ENCODE measurements at places on chromosomes 1 and 21.
A peak's percentile ranks its signal among the peaks of the same experiment; 100 is the strongest.

DNA sequence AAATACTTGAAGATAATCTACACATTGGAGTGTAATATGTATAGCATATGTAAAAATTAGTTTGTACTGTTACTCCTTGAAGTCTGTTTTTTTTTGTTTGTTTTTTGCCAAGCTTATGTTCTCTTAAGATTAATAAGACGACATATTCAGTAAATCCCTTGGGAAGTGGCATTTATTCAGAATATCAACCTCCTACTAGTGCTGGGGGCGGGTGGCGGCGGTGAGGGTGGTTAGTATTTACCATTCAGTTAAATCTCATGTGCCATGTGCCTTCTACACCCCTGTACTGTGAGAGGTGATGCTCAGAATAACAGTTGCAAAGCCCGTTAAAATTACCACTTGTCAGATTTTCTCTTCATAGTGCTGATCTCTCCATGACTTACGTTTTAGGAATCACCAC is 3.0 kb downstream of the BACH1 start:
- no peak for DNase-seq

GRCh38 chr1:60228041-60228491 is 154.5 kb upstream of the C1orf87 start:
- DNase-seq: no peak

DNA sequence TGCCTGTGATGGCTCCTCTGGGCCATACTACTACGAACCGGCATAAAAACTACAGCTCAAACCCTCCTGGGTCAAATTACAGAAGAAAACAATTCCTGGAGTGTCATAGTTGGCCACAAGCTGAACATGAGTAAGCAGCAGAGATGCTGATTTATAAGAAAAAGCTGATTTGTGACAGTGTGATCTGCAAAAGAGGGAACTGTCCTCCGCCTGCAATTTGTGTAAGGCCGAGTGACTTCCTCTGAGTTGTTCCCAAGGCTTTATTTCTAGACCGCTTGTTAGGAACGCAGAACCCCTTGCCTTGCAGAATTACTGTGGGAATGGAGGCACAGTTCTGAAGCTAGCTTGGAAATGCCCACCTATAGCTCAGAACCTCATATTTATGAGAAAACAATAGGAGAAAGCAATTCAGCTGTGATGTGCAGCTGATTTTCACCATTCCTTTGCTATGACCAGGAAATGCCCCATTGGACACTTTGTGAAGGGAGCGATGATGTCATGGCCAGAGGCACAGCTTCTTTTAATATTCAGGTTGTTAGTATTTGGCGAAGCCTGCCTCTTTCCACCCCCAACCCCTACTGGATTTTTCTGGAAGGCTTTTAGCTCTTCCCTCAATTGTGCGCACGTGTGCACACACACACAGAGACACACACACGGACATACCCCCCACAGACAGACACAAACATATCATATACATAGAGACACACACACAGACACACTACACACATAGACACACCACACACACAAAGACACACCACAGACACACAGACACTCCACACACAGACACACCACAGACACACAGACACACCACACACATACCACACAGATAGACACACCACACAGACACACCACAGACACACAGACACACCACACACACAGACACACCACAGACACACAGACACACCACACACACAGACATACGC is 47.6 kb downstream of the IER5 start:
- no peak for DNase-seq

DNA sequence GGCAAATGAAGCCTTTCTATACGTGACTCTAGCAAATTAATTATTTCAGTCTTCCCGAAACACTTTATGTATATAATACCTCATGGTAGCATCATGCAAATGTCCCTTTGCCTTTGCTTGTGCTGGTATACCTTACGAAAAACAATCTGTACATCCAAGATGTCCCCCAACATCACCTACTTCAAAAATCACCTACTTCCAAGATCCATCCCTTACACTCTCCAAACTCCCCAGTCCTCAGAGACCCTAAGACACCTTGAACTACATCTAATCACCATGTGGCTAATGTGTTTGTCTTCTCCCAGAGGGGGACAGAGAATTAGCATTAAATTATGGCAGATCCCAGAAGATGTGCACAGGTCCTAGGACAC is 46.5 kb upstream of the CRNN start:
- DNase-seq: no peak

DNA sequence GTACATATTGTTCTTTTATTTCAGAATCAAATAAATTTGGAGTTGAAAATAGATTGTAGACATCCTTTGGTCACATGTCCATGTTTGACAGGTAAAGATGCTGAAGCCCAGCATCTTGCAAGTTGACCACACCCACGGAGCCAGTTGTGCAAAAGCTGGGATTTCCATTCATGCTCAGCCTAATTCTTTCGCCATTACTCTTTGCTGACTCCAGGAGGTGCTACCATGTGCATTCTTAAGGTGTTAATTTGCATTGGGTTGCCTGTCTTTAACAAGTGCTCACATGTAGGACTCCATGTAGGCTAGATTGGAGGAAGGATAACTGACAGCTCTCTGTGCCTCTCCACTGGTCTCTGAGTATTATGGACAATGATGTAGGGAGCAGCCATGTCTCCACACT is 660.7 kb downstream of the LMO4 start:
- DNase-seq: no peak

GRCh38 chr1:115757326-115757725 is 11.2 kb downstream of the CASQ2 start:
- DNase-seq: no peak

GRCh38 chr1:158830074-158830677 is 975 bp upstream of the MNDA start:
- DNase-seq: no peak

GRCh38 chr21:38869946-38870345 is 64.2 kb downstream of the ETS2 start:
- DNase-seq: peak; percentile 4

GRCh38 chr1:39139723-39140360 is 64.7 kb upstream of the MACF1 start:
- DNase-seq: no peak

GRCh38 chr21:31354604-31355443 is 10.8 kb upstream of the TIAM1 start:
- DNase-seq: no peak

GRCh38 chr1:177857285-177857684 is 112.6 kb downstream of the SEC16B start:
- no peak for DNase-seq

GRCh38 chr1:109112056-109112651 is 1.8 kb upstream of the ELAPOR1 start:
- no peak for DNase-seq

DNA sequence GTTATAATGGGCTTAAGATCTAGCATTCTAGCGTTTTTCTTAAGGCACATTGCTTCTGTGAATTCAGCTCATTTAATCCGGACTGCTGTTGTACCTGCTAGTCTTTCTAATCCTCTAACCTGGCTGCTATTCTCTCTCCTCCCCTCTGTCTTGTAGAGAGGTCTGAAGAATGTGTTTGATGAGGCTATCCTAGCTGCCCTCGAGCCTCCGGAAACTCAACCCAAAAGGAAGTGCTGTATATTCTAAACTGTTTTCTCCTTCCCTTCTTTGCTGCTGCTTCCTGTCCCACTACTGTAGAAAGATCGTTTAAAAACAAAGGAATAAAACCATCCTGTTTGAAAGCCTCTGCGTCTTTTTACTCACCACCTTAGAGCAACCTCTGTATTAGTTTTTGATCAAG is 37.3 kb downstream of the CDC42 start:
- DNase-seq: no peak

GRCh38 chr1:206067486-206068227 is 14.7 kb downstream of the RHEX start:
- no peak for DNase-seq

DNA sequence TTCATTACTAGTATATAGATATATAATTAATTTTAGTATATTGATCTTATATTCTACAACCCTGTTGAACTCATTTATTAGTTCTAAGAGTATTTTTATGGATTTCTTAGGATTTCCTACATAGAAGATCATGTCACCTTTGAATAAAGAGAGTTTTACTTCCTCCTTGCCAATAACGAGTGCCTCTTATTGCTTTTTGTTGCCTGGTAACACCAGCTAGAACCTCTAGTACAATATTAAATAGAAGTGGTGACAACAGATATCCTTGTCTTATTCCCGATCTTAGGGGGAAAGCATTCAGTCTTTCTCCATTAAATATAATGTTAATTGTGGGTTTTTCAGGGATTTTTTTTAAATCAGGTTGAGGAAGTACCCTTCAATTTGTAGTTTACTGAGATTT is 40.8 kb downstream of the WNT2B start:
- no peak for DNase-seq

DNA sequence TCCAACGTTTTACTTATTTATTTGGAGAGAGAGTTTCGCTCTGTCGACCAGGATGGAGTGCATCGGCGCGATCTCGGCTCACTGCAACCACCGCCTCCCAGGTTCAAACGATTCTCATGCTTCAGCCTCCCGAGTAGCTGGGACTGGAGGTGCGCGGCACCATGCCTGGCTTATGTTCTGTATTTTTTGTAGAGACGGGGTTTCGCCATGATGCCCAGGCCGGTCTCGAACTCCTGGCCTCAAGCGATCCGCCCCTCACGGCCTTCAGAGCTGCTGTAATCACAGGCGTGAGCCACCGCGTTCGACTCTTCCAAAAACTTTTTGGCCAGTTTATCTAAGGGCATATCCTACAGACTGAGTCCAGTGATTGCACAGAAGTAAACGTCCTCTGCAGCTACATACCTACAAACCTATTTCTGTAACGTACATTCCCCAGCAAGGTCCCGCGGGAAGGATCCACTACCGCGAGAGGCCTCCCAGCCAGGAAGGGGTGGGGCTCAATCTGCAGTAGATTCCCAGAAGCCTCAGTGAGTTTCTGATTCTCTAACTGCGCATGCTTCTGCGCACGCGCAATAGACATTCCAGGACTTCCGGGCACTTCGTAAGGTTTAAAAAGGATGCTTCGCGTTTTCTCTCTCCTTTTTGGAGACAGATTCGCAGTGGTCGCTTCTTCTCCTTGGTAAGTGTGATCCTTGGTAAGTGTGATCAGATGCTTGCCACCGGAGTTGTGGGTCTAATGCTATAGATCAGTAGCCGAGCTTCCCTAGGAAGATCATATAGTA is at the start of gene RCC1:
RCC1 (plus strand) TSS at position 638 of the 782 bp plus-strand sequence. CDS start 23,824 bp downstream, outside the sequence.
- peak; percentile 95 for DNase-seq

- DNase-seq: no peak
Observed at GRCh38 chr1:57468641-57469523, 45.0 kb upstream of the DAB1 start.

- DNase-seq: no peak
Observed at GRCh38 chr1:34924759-34925555, 4.5 kb downstream of the DLGAP3 start.

DNA sequence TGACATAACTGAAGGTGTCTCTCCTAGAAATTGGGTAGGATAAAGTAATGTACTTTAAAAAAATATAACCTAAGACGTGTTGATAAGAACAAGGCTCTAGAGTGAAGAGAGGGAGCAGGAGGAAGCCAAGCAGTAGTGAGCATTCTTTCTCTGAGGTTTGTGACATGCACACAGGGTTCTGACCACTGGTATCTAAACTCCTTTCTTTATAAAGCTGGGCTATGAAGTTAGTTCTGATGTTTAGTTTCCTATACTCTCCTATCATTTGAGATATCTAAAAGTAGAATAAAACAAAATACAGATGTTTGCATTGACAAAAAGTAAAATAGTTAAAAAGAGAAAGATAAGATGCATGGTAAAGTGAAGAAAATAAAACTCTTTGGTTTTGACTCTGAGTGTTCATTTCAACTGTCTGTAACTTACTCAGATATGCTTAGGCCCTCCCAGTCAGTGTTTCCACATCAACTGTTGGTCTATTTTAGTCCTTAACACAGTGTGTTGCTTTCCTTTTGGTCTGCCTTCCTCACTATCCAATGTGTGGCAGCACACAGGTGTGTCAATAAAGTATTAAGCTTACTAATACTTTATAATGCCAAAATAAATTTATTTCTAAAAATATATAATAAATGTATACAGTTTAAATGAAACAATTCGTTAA is 543.5 kb downstream of the PTPRC start:
- DNase-seq: no peak

- DNase-seq: no peak
Observed at GRCh38 chr21:18602711-18603110, 199.1 kb upstream of the TMPRSS15 start.

DNA sequence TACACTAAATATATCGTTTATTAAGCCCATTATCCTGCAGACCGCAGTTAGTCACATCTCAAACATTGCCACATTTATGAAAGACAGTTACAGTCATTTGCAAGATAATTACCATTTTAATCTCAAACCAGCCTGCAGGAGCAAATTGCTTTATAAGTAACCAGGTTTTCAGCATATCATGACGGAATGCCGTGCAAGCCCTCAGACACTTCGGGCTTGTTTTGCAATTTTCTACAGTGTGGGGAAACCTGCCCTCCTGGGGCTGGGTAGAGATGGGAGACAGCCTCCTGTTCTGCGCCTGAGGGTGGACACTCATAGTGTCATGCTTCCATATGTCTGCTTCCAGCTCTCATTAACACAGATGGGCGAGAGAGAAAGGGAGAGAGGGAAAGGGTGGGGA is 563.9 kb downstream of the NPHP4 start:
- DNase-seq: no peak

DNA sequence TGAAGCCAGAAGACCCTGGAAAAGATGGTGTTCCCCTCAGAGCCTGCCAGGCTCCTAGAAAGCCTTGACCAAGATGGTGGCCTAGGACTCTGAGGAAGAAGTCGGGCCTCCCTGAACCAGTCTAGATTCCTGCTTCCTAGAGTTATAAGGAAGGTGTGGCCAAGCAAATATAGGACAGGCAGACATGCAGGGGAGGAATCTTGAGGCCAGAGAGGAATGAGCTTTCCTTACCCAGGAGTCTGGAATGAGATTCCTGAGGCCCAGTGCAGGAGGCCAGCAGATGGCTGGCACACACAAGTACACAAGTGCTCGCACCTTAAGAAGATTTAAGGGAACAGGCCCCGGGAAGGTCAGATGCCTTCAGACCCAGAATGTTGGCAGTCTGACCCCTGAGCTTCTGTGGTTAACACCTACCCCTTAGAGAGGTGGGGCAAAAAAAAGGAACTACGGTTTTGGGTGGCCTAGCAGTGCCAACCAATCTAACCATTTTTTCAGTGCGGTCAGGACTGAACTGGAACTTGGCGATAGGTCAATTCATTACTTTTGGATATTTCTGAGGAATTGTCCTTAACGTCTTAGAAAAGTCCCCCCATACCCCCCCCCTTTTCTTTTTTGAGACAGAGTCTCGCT is 73.3 kb downstream of the MDM4 start:
- DNase-seq: no peak

GRCh38 chr1:59006289-59006658 is 222.4 kb upstream of the JUN start:
- DNase-seq: no peak

DNA sequence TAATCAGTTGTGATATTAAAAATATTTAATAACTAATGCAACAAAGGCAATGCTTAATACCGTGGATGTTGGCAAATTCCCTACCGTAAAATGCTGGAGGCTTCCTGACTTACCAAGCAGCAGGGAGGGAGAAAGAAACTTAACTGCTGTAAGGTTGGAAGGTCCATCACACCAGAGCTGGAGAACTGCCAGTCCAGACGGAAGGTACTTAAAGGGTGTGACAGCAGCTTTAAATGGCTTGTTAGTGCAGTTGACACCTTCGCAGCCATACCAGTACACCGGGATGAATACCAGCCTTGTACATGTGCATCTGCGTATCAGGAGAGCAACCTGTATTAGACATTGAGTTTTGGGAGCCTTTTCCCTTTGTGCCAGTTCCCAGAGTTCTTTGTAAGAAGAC is 269.5 kb upstream of the NCAM2 start:
- no peak for DNase-seq

Data from NCI-H2081 treated with DMSO at 0.1 percent for 48 hours (cell line).